ENCODE measurements at places on chromosomes 2 and 18.

DNA sequence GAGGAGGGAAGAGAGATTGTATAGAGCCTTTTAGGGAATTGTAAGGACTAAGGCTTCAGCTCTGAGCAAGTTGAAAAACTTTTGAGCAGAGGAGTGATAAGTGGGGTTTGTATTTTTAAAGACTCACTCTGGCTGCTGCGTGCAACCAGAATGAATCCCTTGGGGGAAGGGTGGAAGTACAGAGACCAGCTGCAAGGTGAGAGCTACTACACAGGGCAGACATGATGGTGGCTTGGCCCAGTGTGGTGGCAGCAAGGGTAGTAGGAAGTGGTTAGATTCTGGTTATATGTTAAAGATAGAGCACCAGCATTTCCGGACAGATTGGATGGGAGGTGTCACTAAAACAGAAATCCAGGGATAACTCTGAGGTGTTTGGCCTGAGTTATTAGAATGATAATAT is 10.1 kb upstream of the SESTD1 start:
- no peak for DNase-seq

- no peak for DNase-seq
These were observed 106.3 kb downstream of the EPHA4 start for GRCh38 chr2:221465776-221466175.

- DNase-seq, result no peak
These were observed 125.5 kb downstream of the LOXHD1 start for GRCh38 chr18:46531482-46531881.

GRCh38 chr2:177902395-177903163 is 170.0 kb downstream of the PDE11A start:
- no peak for DNase-seq

GRCh38 chr18:79167526-79168190 is 98.5 kb downstream of the ATP9B start:
- DNase-seq, result no peak
